Left colon (tissue), 2 donors: ENCODE measurements at places on chromosomes 2 and 18. TPM values are rescaled to one million over a fixed set of nuclear protein-coding genes. Genes with fewer than 3 reads are reported as not detected.

Gene DCTN1
- 94.6 TPM for total RNA-seq

Gene MRPS9
- 32.0 TPM for total RNA-seq

Gene MATN3
- 0.15 TPM for total RNA-seq

Gene PUS10
- 9.1 TPM for total RNA-seq

Gene C2orf80
- not detected for total RNA-seq

Gene SKA1
- total RNA-seq, result 3.8 TPM

Gene BOK
- 14.2 TPM for total RNA-seq

Gene ASB18
- not detected for total RNA-seq

Gene IL36A
- not detected for total RNA-seq

- DNase-seq, result no peak
Observed at GRCh38 chr2:136058262-136058661, 59.7 kb downstream of the CXCR4 start.

GRCh38 chr2:30110773-30111172, 36.0 kb upstream of the YPEL5 start:
- DNase-seq, result no peak

GRCh38 chr2:157875641-157876065, 477 bp downstream of the ACVR1 start:
- DNase-seq, result peak; percentile 34

DNA sequence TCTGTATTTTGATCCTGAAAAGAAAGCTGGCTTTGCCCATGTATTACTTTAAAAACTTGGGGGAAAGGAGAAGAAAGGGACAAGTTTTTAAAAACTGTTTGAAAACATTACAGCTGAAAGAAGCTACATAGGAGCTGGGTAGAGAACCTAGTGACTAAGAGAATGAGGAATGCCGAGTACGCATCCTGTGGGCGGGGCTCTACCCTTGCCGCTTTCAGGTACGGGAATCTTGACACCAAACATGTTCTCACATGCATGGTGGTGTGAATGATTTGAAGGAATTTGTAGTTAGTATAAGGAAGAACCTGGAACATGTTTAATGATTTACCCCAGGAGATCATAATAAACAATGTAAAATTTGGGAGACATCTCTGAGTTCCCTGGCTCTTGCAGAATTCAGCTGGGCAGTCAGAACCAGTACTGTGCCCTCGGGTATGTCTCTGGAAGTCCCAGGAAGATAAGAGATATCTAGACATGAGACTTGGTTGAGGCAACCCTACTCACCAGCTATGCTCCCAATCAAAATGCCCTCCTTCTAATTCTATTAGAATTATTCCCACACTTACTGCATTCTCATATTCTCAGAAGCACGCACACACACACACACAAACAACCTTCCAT, 16.5 kb upstream of the TGFA start:
- DNase-seq, result no peak

DNA sequence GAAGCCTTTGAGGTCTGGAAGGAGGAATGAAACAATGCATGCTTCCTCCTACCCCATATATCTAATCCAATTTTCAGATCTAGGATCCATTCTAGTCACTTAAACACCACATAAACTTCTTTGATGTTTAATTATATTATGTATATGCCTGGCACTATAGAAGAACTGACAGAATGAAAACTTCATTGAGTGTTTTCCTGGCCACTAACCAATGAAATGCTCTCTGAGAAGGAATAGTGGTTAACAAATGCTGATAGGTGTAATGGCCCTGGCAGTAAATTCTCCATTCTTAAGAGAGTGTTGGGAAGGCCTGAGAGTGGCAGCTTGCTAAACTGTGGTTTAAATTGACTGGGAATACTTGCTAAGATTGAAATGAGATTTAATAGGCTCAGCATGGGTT, 710.0 kb downstream of the LRRTM4 start:
- no peak for DNase-seq

- DNase-seq, result no peak
Observed at GRCh38 chr2:143420313-143420712, 291.1 kb downstream of the ARHGAP15 start.

DNA sequence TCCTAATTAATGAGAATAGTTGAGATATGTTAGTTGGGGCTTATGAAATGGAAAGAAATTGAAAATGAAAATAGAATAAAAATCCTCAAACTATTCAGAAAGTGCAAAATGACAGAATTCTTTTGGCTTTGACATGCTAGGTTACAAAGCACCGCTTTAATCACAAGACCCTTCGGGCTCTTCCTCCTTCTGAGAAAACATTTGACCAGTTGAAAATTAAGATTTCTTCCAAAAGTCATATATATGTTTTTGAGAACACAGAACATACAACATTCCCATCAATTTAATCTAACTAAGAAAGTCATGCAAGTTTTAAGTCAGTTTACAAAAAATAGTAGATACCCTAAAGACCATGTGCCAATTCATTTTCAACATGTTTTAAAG, 2.2 kb upstream of the SLC40A1 start:
- DNase-seq, result no peak

- no peak for DNase-seq
Observed at GRCh38 chr2:162401871-162402270, 57.9 kb downstream of the GCA start.

DNA sequence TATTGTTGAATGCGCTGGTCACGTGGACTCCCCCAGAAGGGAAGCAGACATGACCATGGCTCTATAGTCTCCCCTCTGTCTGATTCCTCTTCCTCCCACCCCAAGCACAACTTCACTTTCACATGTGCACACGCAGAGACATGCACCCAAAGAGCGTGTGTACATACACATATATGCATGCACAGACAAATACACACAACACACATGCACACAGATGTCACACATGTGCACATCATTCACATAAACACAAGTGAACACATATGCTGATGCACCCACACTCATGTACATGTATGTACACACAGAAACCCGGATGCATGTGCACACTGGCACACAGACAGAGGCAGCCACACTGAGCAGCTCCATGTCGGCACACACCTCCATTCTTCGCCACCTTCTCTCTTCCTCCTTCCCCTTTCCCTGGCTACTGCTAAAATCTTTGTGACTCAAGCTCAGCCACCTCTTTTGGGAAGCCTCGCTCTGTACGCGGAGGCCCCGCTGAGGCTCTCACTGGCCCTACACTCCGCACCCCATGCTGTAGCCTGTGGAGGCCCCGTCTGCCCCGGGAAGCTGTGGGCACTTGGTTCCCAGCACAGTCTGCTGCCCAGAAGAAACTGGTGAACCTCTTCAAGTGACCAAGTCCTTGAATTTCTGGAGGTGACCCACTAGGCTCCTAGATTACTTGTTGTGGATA, 101.6 kb upstream of the TEX51 start:
- no peak for DNase-seq

GRCh38 chr2:127525691-127526131, 578 bp downstream of the IWS1 start:
- DNase-seq, result no peak

DNA sequence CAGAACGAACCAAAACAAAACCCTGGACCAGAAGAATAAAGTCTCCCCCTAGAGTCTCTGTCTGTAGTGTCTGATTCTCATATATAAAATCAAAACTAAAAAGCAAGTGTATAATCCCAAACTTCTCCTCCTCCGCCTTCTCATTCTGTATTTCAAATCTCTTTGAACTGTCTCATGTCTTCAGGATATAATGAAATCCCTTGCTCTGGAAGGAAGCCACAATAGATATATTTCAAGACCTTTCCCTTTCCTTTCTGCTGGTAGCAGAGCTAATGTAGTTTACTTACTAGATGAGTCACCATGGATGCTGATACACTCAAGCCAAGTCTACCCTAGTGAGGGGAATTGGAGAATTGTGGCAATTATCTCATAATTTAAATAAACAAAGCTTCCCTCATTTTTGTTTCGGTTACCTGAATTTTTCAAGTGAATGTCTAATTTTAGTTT, 33.5 kb upstream of the CCDC93 start:
- DNase-seq, result no peak
